ENCODE measurements at places on chromosomes 13 and 19.
A peak's percentile ranks its signal among the peaks of the same experiment; 100 is the strongest.

DNA sequence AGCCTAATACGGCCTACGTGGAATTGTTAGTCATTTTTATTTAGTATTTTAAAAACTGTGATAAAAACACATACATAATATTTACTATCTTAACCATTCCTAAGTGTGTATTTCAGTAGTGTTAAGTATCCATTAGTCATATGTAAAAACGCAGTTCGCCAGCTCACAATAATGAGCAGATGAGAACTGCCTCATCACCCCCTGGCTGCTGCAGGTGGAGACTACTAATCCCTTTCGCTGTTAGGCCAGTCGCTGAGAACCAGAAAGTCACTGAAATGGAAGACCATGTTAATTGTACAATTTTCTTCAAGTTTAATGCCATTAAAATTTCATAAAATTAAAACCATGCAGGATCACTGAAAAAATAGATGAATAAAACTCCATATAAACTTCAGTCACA lies 1.6 kb downstream of the ESD start:
- H3K4me3 ChIP-seq: peak overlapping the region; percentile 71
- peaks cover 32% of the 10 kb centered on the region for H3K36me3 ChIP-seq
- peak; percentile 25 for DNase-seq
- peaks cover 13% of the 10 kb centered on the region for H3K4me1 ChIP-seq

GRCh38 chr13:112220296-112220875 lies 153.4 kb downstream of the SOX1 start:
- no peaks in the 10 kb centered on the region for H3K36me3 ChIP-seq
- no peaks in the 10 kb centered on the region for H3K4me1 ChIP-seq
- H3K4me3 ChIP-seq: no peak overlapping the region
- H3K27ac ChIP-seq: no peak overlapping the region
- peaks cover 2% of the 10 kb centered on the region for H3K27me3 ChIP-seq

- no peaks in the 10 kb centered on the region for H3K36me3 ChIP-seq
- H3K27ac ChIP-seq: no peak overlapping the region
- no peak overlapping the region for H3K4me3 ChIP-seq
- no peaks in the 10 kb centered on the region for H3K27me3 ChIP-seq
- DNase-seq: no peak
Measured at GRCh38 chr13:97715763-97716162, 237.7 kb upstream of the IPO5 start.

- H3K27me3 ChIP-seq: peaks cover 5% of the 10 kb centered on the region
- no peaks in the 10 kb centered on the region for H3K4me1 ChIP-seq
- H3K27ac ChIP-seq: no peak overlapping the region
- DNase-seq: no peak
- no peaks in the 10 kb centered on the region for H3K36me3 ChIP-seq
- no peak overlapping the region for H3K4me3 ChIP-seq
Measured at GRCh38 chr13:109655611-109656010, 130.8 kb downstream of the IRS2 start.

DNA sequence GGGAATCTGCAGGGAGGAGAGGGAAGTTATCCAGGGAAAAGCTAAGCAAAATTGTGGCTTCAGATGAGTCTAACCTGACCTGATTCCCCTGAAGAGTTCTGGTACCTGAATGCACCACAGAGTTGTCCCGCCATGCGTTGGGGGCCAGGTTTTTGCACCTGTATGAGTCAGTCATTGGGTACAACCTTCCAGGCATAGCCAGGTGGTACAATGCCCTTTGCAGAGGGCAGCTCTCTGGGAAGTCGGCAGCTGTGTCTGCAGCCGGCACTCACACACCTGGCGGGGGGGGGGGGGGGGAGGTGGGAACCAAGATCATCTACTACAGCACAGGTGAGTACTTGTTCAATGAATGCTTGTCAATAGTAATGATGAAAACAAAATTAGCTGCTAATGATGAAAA lies 52.5 kb upstream of the GTF3A start:
- H3K36me3 ChIP-seq: no peaks in the 10 kb centered on the region
- H3K27ac ChIP-seq: no peak overlapping the region
- no peak for DNase-seq
- no peaks in the 10 kb centered on the region for H3K4me1 ChIP-seq

DNA sequence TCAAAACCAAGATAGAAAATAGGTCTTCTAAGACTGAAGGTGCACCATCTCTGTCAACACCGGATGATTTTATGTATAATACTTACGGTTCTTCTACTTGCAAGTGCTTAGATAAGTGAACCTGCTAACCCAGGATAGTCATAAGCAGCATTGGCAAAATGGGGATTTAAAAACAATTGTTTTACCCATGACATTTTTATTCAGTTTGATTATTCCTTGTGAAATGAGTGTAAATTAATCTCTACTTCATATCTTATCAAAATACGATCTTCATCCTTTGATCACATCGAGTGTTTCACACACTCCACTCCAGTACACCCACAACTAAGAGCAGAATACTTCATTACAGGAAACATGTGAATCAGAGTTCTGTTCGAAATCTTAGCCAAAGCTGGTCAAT lies 23.0 kb upstream of the MTRF1 start:
- no peak for DNase-seq
- H3K27me3 ChIP-seq: no peaks in the 10 kb centered on the region
- H3K36me3 ChIP-seq: no peaks in the 10 kb centered on the region
- H3K4me3 ChIP-seq: no peak overlapping the region
- no peaks in the 10 kb centered on the region for H3K4me1 ChIP-seq

GRCh38 chr19:460877-461720 lies at the start of gene SHC2:
TSS of gene SHC2 (minus strand) at chr19:461033. CDS start at chr19:460996, 37 bp downstream.
- H3K4me3 ChIP-seq: peak within 1 kb of the TSS; percentile 36
- H3K27ac ChIP-seq: peak within 1 kb of the TSS; percentile 2
- DNase-seq: peak; percentile 42

DNA sequence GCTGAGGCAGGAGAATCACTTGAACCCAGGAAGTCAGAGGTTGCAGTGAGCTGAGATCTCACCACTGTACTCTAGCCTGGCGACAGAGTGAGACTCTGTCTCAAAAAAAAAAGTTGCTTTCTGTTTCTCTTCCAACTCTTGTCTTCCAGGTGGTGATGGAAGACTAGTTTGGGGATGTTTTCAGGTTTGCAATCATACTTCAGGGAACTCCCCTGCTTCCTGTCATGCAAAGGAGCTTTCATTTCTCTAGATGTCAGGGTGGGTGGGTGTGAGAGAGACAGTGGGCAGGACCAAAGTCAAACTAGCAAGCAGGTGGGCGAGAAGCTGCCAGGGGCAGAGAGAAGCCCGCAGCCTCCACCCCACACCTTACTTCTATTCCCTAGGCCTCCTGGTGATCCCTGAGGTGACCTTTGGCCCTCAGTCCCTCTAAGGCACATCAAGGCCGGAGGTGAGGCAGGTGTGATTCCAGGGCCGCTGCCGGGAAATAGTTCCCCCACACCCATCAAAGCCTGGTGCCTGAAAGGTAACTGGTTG lies 25.7 kb downstream of the CCNE1 start:
- no peak overlapping the region for H3K27ac ChIP-seq
- no peak for DNase-seq
- H3K36me3 ChIP-seq: no peaks in the 10 kb centered on the region
- no peaks in the 10 kb centered on the region for H3K4me1 ChIP-seq
- H3K4me3 ChIP-seq: no peak overlapping the region
- H3K27me3 ChIP-seq: peaks cover 49% of the 10 kb centered on the region

- H3K36me3 ChIP-seq: no peaks in the 10 kb centered on the region
- H3K4me3 ChIP-seq: no peak overlapping the region
- H3K4me1 ChIP-seq: no peaks in the 10 kb centered on the region
- H3K27me3 ChIP-seq: no peaks in the 10 kb centered on the region
Measured at GRCh38 chr13:96636001-96636709, 358.1 kb downstream of the OXGR1 start.

- no peak overlapping the region for H3K4me3 ChIP-seq
- H3K4me1 ChIP-seq: peaks cover 57% of the 10 kb centered on the region
- no peaks in the 10 kb centered on the region for H3K27me3 ChIP-seq
- DNase-seq: no peak
Measured at GRCh38 chr19:1156305-1156801, 17.7 kb downstream of the SBNO2 start.

DNA sequence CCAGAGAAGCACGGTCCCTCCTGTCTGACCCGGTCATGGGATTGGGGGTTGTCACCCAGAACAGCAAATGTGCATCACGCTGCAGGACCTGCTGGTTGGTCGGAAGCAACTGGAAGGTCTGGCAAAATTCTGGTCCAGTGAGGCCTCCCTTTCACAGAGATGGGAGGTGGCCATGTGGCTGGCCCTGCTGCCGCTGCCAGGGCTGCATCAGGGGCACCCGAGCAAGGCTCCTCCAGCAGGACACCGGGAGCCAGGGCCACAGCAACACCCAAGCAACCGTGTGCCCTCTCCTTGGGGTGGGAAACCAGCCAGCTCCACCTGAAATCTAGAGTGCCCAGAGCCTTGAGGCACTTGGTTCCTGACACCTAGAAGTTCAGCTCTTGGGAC lies 11.5 kb upstream of the GAS6 start:
- no peak overlapping the region for H3K4me3 ChIP-seq
- H3K27ac ChIP-seq: no peak overlapping the region
- H3K27me3 ChIP-seq: peaks cover 52% of the 10 kb centered on the region

- H3K27me3 ChIP-seq: no peaks in the 10 kb centered on the region
- H3K27ac ChIP-seq: peak overlapping the region; percentile 46
- peak overlapping the region; percentile 33 for H3K4me3 ChIP-seq
Measured at GRCh38 chr13:45415112-45415511, 3.1 kb downstream of the SLC25A30 start.

GRCh38 chr19:38003438-38004185 lies 96.6 kb downstream of the SIPA1L3 start:
- H3K27me3 ChIP-seq: no peaks in the 10 kb centered on the region
- H3K4me3 ChIP-seq: no peak overlapping the region

- H3K36me3 ChIP-seq: peaks cover 2% of the 10 kb centered on the region
- H3K4me3 ChIP-seq: no peak overlapping the region
- no peaks in the 10 kb centered on the region for H3K4me1 ChIP-seq
- DNase-seq: no peak
- no peaks in the 10 kb centered on the region for H3K27me3 ChIP-seq
Measured at GRCh38 chr19:1465191-1466016, 13.6 kb downstream of the C19orf25 start.

DNA sequence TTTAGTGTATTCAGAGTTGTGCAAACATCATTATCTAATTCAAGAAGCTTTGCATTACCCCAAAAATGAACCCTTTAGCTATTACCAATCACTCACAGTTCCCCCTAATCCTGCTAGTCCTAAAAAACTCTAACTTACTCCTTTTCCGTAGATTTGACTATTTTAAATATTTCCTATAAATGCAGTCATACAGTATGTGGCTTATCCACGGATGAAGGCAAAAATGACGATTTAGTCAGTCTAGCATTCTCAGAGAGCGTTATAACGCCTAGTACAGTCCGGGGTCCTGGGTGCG lies 587 bp upstream of the ZNF383 start:
- H3K4me1 ChIP-seq: no peaks in the 10 kb centered on the region
- peaks cover 9% of the 10 kb centered on the region for H3K36me3 ChIP-seq
- DNase-seq: no peak
- peak overlapping the region; percentile 61 for H3K4me3 ChIP-seq

DNA sequence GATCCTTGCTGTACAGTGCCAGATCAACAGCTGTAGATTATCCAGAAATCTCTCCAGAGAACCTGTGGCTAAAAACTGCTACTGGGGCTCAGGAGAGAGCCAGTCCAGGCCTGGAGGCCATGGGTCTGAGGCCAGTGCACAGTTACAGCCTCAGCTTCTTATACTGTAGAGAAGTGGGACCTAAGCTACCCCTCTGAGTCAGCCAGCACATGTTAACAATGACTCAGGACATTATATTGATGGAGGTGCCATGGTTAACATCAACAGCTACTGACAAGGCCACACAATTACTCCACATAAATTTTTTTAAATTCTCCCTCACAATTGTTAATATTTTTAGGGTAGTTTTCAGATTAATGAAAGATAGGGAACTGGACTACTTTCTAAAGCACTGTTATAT lies 138.5 kb downstream of the RBM26 start:
- H3K4me1 ChIP-seq: no peaks in the 10 kb centered on the region
- no peak overlapping the region for H3K4me3 ChIP-seq
- no peak overlapping the region for H3K27ac ChIP-seq
- no peaks in the 10 kb centered on the region for H3K36me3 ChIP-seq
- no peak for DNase-seq

- no peaks in the 10 kb centered on the region for H3K27me3 ChIP-seq
- no peak for DNase-seq
- peaks cover 25% of the 10 kb centered on the region for H3K4me1 ChIP-seq
- peak overlapping the region; percentile 100 for H3K4me3 ChIP-seq
- peak overlapping the region; percentile 93 for H3K27ac ChIP-seq
Measured at GRCh38 chr19:47228937-47229675, 1.9 kb downstream of the BBC3 start.

DNA sequence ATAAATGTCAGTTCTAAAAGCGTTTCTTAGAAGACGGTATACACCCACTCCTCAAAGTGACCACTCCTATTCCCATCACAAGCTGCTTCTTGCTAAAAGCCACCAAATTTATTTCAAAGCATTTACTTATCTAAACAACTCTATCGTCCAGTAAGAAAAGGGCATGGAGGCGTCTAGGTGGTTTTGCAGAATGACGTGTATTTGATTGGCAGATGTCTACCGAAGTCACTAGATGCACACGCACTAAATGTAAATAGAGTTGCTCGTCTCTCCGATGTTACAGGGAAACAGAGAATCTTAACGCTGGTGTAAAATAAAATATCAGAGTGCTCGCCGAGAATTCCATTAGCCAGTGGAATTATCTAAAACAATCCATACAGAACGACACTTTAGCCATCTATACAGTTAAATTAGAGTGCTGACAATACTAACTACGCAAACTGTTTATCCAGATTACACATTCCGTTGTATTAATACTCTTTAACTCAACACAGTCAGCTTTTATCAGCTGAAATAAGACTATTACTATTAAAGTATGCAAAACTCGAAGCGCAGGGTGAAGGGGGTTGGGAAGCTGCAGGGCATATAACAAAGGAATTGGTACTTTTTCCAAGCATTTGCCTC lies 1.9 kb downstream of the KLF12 start:
- H3K36me3 ChIP-seq: no peaks in the 10 kb centered on the region
- no peak overlapping the region for H3K4me3 ChIP-seq
- peaks cover 10% of the 10 kb centered on the region for H3K4me1 ChIP-seq
- DNase-seq: no peak
- H3K27ac ChIP-seq: no peak overlapping the region
- no peaks in the 10 kb centered on the region for H3K27me3 ChIP-seq

- H3K36me3 ChIP-seq: no peaks in the 10 kb centered on the region
- H3K27me3 ChIP-seq: no peaks in the 10 kb centered on the region
- no peak for DNase-seq
Measured at GRCh38 chr13:22506096-22506691, 674.6 kb upstream of the SGCG start.

DNA sequence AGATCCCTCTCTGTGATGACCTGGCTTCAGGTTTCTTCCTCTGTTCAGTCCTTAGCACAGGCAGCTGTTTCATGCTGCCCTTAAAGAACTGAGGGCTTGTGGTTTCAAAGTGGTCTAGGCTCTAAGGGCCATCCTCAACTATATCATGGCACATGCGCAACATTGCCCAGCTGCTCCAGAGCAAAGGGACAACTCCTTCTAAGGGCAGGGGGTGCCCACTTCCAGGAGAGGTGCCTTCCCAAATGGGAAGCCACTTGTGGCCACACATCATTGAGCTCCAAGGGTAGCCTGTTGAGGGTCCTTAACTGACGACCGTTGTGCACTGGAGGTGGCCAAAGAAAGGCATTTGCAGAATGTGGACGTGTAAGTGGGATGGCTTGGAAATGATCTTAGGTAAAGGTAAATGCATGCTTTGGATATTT lies 7.3 kb downstream of the GPR183 start:
- H3K4me1 ChIP-seq: peaks cover 7% of the 10 kb centered on the region
- no peak for DNase-seq
- H3K36me3 ChIP-seq: peaks cover 20% of the 10 kb centered on the region
- H3K27me3 ChIP-seq: no peaks in the 10 kb centered on the region
